ENCODE measurements at places on chromosomes 5 and 9.

DNA sequence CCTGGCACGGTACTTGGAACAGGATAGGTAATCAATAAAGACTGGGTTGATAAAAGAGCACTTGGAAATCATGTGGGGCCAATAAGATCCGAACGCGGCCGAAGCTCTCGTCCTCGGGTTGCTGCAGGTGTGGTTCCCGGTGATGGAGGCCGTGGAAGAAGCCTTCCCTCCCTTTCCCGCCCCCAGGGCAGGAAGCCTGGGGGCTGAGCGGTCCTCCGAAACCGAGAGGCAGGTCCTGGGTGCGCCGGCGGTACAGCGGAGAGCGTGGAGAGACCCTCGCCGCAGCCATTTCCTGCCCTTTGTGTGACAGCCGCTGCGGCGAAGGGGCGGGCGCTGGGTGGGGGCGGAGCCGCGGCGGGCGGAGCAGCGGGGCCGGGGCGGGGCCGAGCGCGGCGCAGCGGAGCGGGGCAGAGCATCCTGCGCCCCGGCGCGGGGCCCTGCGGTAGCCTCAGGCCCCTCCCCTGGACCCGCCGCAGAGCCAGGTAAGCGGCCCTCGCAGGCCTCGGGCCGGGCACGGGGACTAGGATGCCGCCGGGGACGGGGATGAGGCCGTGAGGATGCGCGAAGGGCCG, at the start of gene CYFIP2:
Gene CYFIP2 (plus strand): TSS at position 410 of the 572 bp plus-strand sequence. CDS start 19,239 bp downstream, outside the sequence.
- peak; percentile 63 for DNase-seq

DNA sequence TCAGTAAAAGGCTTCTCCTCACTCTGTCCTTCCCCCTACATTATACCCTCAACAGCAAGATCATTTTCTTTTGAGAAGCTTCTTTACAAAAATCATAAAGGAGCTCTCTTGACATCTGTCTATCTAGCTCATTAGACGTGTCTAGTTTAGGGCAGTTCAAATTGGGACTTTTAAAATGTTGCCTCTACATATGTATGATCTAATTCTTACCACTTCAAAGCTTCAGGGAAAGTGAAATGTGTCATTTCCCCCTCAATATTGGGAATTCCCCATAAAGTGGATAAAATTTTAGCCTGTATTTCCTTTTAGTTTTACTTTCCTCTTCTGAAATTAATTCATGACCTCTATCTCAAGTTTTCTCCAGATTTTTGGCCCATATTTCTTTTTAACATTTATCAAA, 323.7 kb downstream of the ARRDC3 start:
- DNase-seq, result no peak

GRCh38 chr9:38032266-38033110, 36.5 kb downstream of the SHB start:
- DNase-seq, result no peak

DNA sequence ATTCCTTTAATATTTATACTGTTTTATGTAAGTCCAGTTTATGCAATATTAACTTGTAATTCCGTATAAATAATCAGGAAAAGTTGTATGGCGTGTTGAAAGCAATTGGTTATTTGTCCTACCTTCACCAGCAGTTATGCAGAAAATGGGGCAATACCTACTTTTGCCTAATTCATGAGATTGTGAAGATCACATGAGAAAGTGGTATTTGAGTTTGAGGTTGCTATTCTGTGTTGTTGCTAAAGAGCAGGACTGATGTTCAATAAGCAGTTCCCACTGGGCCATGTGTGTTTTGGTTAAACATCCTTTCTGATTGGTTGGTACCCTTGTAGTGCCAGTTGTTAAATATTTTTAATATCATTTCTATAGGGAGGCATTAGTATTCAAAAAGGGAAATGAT, 3.2 kb downstream of the TGFBR1 start:
- DNase-seq, result no peak

- no peak for DNase-seq
Observed at GRCh38 chr5:1122511-1123294, 10.8 kb upstream of the SLC12A7 start.

DNA sequence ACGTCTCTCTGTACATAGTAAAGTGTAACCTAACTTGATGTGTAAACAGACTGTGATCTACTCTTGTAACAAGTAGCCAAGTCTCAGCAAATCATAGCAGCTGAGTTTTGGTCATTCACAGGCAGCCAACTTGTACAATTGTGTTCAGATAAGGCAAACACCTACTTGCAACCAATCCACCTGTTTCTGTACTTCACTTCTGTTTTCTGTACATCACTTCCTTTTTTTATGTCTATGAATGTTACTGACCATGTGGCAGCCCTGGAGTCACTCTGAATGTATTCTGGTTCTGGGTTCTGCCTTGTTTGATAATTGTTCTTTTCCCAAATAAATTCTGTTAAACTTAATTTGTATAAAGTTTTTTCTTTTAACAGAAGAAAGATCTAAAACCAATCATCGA, 26.0 kb downstream of the RLN2 start:
- no peak for DNase-seq

GRCh38 chr5:93079046-93079445, 502.0 kb downstream of the NR2F1-AS1 start:
- no peak for DNase-seq

DNA sequence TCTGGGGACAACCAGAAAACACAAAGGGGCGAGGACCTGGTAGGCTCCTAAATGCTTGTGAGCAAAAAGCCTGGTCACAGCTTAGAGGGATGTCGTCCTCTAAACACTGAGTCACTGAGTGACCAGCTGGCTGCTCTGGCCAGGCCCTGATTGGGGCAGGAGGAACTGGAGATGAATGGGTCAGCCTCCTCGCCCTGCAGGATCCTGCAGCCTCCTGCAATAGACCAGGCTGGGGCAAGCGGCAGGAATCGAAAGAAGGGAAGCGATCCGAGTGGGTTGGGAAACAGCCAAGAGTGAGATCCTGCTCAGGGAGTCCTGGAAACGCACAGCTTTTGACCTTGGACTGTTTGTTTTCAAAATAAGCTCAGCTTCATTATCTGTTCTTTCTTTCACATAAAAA, 34.1 kb upstream of the MSX2 start:
- no peak for DNase-seq

DNA sequence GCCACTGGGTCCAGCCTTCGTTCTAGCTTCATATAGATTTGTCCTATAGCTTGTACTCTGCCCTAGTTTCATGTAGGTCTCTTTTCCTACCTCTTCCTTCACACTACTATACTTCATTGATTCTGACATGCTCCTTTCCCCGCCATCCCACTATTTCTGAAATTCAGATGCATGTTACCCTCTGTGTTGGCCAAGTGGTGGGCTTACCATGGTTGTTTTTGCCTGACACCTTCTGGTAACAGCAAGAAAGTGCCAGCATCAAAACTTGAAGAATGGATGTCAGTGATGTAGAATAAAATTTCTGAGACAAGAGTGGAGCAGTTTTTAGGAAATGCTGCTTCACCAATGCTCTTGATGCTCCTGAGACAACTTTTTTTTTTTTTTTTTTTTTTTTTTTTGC, 19.5 kb upstream of the SERINC5 start:
- no peak for DNase-seq

GRCh38 chr9:86471171-86471815, 117.1 kb upstream of the TUT7 start:
- DNase-seq, result no peak
